Activated CD4-positive, alpha-beta memory T cell treated with anti-CD3 and anti-CD28 coated beads, Interleukin-2, amount 10 ng/mL, durations not matched to agents 7 days and 5 days (primary cell): ENCODE measurements at places on chromosomes 1 and 21. TPM values are rescaled to one million over a fixed set of nuclear protein-coding genes. Genes with fewer than 3 reads are reported as not detected.

Gene EVA1B
- 28.7 TPM for total RNA-seq

Gene HSD3B1
- total RNA-seq = not detected

Gene CFAP107
- not detected for total RNA-seq

Gene KPRP
- not detected for total RNA-seq

Gene P3H1
- 40.1 TPM for total RNA-seq

Gene IGSF5
- total RNA-seq = not detected

Gene LRP8
- 51.5 TPM for total RNA-seq

Gene ARHGAP29
- total RNA-seq = not detected
